GM10248 (cell line): ENCODE measurements at places on chromosomes 2 and 18.

- DNase-seq, result no peak
These were observed 252.2 kb upstream of the CYP26B1 start for GRCh38 chr2:72399879-72400278.

DNA sequence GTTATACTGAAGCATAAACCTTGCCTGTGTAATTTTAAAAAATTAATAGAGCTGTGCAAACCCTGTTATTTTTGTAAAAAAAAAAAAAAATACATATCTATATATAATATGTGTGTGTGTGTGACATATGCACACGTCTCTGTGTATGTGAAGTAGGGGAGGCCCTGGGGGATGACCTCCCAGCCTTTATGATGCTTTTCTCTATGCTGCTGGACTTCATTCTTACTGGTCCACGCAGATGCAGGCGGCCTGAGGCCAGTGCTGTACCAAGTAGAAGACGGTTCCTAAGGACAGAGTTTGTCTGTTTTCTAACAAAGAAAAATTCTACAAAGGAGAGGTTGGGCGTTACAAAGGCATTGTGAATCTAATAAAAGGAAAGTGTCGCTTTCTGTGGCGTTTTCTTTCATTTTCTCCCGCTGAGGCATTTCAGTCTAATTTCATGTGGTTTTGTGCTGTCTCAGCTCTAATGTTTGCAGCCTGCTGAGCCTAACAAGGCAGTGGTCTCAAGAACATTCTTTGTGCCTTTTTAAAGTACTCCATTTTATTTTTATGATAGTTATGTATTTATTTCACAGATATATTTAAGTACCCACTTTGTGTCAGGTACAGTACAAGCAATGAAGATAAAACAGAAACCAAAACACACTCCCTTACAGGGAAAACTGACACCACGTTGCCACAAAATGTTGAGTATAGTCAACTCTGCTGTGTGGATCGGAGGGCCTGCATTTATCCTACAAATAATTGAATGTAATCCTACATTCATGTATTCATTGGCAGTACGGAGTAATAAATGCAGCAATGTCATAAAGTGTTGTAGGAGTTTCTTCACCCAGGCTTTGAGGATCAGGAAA, 118.0 kb downstream of the RAB3GAP1 start:
- DNase-seq, result no peak

- DNase-seq, result no peak
These were observed 146.8 kb upstream of the PXDN start for GRCh38 chr2:1891147-1891546.

DNA sequence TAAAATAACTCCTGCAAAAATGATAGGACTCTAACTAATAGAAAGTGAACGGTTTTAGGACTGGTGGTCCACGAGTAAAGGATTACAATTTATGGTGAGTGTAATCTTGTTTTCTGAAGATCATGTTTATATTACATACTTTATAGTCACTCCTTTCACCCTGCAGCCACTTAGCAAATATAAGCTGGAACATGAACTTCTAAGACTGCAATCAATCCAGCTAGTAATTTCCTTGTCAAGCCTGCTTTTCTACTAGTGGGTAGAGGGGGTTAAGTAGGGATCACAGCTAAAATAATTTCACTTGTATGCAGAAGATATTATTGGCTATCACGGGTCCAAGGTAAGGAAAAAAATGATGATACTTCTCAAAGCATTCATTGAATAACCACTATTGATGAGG, 125.5 kb upstream of the NETO1 start:
- DNase-seq, result no peak

- no peak for DNase-seq
These were observed 4.5 kb downstream of the EMX1 start for GRCh38 chr2:72921853-72922252.

GRCh38 chr2:152581360-152581759, 135.9 kb downstream of the PRPF40A start:
- no peak for DNase-seq

GRCh38 chr18:39500306-39500705, 1934.7 kb upstream of the CELF4 start:
- DNase-seq, result no peak

- DNase-seq, result no peak
These were observed 112.5 kb upstream of the SALL3 start for GRCh38 chr18:78867131-78867530.

DNA sequence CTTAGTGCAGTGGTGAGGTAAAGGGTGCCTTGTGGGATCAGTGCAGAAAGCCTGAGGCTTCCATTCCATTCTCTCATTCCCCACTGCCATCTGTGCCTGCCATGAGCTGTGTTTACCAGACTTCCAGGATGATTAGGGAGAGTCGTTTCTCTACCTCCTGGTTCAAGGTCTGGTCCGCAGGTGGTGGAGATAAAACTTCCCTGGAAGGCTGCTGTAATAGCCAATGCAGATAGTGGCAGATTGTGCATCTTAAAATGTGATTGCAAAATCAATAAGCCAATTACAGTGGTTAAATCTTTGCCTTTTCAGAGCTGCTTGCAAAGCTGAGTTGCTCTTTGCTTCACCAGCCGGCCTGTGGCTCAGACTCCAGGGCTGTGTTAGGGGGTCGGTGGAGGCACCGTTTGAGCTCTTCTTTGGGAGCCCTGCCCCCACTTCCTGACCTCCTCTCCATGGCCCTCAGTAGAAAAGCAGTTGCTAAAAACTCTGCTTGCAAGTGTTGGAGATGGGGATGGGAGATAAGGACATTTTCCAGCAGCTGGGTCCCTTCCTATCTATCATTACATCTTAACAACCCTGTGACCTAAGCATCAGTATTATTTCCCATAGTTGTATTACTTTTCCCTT, 95.2 kb upstream of the HS6ST1 start:
- no peak for DNase-seq

DNA sequence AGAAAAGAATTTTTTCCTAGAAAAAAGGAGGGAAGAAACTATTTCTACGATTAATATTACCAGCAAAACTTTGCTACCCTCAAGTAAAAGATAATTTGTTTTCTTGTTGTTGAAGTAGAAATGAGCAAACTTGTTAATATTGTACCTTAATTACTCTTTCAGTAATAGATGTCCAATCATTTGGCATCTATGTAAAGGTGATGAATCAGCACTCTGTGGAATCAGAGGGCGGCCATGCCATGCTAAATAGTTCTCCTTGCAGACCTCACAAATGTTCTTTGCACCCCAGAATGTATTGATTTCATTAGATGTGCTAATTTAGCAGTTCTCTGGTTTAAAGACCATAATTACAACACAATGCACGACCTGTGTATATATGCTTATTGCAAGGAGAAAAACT, 29.1 kb upstream of the THSD7B start:
- DNase-seq, result no peak

DNA sequence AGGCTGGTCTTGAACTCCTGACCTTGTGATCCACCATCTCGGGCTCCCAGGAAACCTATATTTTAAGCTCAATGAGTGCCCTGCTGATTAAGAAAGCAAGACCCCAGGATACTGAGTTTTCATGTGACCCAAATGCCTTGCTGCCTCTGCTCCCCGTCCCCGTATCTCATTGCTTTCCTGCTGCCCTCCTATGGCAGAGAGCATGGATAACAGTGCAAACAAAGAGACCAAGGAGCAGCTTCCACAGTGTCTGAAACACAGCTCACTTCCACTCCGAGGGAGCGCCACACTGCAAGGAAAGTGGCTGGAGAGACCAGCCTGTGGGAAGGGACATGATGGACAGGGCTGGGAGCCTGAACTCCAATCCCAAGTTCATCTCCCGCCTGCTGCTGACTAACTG, 246.8 kb downstream of the TMEM182 start:
- DNase-seq, result no peak

GRCh38 chr2:134273256-134273983, 19.5 kb downstream of the MGAT5 start:
- no peak for DNase-seq

- DNase-seq, result no peak
These were observed 14.2 kb downstream of the SPR start for GRCh38 chr2:72901426-72901825.

DNA sequence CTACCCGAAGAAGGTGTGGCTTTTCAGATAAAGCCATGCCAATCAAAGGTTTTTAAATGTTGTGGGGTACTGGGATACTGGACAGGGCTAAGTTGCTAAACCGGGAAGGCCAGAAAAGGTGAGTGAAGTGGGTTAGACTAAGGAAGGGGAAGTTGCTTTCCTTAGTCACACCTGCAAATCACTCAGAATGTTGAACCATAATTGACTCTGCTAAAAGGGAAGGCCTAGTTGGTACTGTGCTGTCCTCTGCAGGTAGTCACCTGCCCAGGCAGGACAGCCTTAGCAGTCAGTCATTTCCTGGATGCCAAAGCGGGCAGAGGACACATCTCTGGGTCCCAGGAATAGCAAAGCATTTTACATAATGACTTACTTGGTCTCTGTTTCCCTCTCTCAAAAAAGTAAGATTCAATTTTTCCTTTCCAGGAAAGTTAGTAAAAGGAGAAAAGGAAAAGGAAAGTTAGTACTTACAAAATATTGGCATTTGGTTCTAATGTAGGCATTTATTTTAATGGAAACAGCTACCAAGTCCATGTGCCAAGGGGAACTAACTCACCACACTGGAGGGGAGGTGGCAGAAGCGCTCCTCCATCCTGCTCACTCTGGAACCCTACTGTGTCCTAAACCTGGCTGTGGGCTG, 60.3 kb downstream of the RFTN2 start:
- DNase-seq, result no peak

DNA sequence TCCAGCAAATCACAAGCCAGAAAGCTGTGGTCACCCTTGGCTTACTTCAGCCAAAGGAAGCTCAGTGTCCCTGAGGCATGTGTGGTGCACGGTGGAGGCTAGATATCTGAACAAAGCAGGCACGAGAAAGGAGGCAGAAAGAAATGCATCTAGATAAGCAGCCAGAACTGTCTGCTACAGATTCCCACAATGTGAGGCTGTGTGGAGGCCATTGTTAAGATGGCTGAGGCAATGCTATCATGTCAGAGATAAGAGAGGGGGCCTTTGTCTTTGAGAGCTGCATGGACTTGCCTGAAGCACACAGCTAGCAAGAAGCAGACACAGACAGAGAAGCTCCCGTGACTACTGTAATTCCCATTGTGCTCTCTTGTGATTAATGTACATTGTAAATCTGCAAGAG, 110.5 kb upstream of the LYPD6 start:
- no peak for DNase-seq

DNA sequence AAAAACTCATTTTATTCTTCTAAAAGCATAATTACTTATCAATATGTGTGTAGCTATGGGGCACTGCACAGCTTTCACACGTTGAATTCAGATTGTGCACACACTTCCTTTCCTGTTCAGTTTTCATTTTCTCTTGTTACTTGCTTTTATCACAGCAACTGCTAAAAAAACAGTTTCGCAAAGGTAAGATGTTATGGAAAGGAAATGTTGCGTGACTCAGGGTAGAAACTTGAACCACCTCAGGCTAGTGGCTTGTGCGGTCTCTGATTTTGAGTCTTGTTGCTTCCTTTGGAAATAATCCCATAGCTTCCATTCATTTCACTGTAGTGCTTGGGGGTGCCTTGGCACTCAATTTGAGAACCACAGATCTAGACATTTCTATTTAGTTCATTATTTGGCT, 171.9 kb downstream of the FMNL2 start:
- no peak for DNase-seq

GRCh38 chr2:11161747-11162146, 6.5 kb downstream of the SLC66A3 start:
- DNase-seq, result no peak

DNA sequence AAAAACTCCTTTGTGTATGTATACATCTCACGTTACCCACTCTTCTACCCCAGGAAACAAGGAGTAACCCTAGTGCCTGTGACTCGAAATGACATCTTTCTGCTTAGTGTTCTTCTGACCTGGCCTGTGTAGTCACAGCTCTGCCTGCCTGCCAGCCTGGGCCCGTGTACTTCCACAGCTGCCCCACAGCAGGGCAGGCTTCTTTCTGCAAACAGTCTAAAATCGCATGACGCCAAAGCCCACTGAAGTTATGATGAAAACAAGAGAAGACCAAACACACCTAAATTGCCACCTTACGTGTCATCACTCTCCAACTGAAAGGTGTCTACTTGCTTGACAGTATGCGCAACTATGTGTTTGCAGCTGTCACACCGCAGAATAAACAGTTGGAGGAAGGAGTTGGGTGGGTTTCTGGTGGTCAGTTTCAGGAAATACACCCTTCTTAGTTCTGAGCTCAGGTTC, 1.5 kb downstream of the GAREM1 start:
- DNase-seq, result no peak

GRCh38 chr2:129117434-129117833, 798.8 kb upstream of the HS6ST1 start:
- no peak for DNase-seq

- DNase-seq, result no peak
These were observed 955 bp downstream of the TTR start for GRCh38 chr18:31592506-31593157.

GRCh38 chr2:55152475-55153412, 79.3 kb downstream of the CLHC1 start:
- no peak for DNase-seq
